ENCODE measurements at places on chromosomes 4 and X.

GRCh38 chr4:157824021-157824420, 348.8 kb downstream of the GASK1B start:
- DNase-seq, result no peak

- no peak for DNase-seq
These were observed 159.1 kb upstream of the PITX2 start for GRCh38 chr4:110781944-110782343.

DNA sequence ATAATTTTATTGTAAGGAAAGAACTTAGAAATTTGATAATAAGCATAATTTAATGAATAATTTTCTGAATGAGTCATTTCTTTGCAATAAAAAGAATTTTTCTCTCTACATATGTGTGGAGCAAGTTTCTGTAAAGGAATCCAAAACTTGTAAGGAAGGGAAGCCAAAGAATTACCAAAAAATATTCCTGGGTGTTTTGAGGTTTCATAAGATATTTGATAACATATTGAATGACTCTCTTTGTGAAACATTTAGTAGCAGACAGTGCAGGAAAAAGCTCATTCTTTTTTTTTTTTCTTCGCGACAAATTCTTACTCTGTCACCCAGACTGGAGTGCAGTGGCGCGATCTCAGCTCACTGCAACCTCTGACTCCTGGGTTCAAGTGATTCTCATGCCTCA, 469.0 kb upstream of the MAGEB2 start:
- DNase-seq, result no peak

GRCh38 chrX:153459986-153460385, 10.4 kb downstream of the HAUS7 start:
- no peak for DNase-seq

DNA sequence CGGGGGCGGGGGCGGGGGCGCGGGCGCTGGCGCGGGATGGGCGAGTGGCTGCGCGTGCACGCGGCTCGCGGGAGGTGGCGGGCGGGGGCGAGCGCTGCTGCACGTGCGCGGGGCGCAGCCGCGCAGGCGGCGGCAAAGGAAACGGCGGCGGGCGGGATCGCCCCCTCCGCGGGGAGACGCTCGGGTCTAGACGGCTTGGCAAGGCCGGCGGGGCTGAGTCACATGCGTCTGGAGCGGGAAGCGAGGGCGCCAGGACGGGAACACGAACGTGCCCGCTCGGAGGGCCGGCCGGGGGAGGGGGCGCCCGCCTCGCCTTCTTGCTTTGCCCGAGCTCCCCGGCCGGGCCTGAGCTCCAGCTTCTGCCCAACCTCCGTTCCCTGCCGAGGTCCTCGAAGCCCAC, 4.3 kb upstream of the HAUS7 start:
- no peak for DNase-seq

- DNase-seq, result no peak
These were observed 235.1 kb upstream of the CPEB2 start for GRCh38 chr4:14767142-14767541.

DNA sequence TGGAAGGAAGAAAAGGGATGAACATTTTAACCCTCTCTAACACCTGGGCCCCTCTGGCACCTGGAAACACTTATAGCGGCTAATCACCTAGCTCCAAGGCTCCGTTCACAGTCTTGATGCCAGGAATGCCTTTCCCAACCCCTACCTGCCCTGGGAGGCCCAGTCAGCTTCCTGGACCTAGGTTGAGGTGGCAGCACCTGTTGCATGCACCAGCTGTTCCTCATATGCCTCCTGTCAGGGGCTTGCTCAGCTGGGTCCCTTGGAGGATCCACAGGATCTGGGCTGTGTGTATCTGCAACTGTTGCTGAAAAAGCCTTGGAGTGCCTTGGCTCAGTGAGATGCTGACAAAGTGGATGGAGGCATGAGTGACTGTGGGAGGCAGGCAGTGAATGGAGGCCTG, 4.4 kb downstream of the CFP start:
- no peak for DNase-seq

DNA sequence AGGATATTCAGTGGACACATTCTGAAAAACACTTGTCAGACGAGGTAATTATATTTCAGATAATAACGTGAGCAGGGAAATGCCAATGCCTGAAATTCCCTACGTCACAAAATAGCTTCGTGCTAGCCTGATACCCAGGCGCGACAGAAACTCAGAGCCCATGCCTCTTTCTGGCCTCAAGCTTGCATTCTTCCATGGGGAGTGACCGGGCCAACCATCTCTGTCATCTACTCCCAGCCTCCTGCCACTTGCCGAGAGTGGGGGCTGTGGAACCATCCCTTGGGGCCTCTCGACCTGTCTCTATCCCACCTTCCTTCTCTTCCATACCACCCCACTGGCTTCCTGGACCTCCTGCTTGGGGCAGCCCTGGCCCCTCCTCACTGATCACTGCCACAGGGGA, 34.5 kb upstream of the CDKN2AIP start:
- DNase-seq, result no peak

- no peak for DNase-seq
These were observed 81.1 kb downstream of the DLG3 start for GRCh38 chrX:70525733-70526132.

GRCh38 chrX:17737986-17738713, 857 bp downstream of the SCML1 start:
- DNase-seq, result no peak

GRCh38 chrX:16643176-16643575, 6.8 kb upstream of the S100G start:
- no peak for DNase-seq

- no peak for DNase-seq
These were observed 659.8 kb upstream of the MAGEB2 start for GRCh38 chrX:29555465-29556091.

DNA sequence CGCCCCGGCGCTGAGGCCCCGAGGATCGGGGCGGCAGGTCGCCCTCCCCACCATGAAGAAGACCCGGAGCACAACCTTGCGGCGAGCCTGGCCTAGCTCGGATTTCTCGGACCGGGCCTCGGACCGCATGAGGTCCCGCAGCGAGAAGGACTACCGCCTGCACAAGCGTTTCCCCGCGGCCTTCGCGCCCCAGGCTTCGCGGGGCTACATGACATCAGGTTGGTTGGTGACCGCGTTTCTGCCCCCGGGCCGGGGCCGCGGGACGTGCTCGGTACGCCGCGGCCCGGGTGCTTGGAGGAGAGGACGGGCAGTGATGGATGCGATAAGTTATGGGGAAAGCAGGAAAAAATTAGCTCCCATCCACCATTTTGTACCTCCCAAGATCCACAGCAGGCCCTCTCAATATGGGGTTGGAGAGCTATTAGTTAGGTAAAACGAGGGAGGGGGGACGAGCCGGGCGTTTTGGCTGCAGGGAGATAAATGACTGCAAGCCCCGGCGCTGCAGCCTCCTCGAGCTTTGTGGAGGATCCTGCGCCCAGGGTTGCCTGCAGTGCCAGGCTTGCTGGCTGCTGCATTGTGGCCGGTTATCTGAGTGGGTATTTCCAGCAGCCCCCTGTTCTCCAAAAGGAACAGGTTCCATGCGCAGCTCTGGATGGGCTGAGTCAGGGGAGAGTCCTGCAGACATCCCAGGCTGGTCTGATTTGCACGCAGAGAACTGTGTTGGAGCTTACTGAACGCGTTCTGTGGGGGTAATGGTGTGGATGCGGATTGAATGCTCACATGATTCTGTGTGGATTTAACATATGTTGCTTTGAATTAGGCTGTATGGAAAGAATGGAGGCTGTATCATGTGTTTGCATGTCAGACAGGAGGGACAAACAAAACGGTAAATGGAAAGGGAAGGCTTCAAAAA, 1.9 kb downstream of the STOX2 start:
- DNase-seq, result no peak

GRCh38 chrX:123340696-123341095, 156.6 kb downstream of the GRIA3 start:
- no peak for DNase-seq

- DNase-seq, result no peak
These were observed 160.3 kb upstream of the RASGEF1B start for GRCh38 chr4:81631958-81632441.

DNA sequence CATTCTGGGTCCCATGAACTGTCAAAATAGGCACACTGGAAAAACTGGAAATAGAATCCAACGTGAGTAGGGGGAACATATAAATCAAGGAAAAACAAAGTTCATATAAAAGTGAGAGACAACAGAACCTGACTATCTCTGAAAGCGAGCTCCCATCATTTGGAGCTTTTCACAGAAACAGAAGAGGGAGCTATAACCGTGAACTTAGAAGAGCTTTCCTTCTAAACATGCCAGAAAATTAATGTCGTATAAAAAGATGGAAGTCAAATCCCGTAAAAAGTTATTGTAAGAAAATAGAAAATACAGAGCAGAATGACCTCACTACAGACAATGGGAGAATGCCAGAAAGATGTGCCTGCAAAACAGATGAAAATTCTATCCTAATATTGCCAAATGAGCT, 23.9 kb upstream of the HSD17B10 start:
- DNase-seq, result no peak

DNA sequence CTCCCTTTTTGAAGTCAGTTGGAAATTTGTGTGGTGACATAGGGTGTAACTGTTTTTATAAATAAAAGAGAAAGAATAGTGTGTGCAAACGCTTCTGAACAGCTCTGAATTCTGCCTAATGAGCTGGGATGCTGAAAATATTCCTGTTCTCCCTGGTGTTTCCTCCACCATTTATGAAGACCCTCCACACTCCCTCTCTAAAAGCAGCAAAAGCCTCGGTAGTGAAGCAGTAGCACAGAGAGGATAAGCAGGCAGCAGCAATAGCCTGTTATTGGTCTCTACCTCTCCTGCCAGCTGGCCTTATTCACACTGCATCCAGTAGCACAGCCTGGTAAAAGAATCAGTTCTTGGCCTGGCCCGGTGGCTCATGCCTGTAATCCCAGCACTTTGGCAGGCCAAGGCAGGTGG, 406.1 kb downstream of the IQCM start:
- no peak for DNase-seq

DNA sequence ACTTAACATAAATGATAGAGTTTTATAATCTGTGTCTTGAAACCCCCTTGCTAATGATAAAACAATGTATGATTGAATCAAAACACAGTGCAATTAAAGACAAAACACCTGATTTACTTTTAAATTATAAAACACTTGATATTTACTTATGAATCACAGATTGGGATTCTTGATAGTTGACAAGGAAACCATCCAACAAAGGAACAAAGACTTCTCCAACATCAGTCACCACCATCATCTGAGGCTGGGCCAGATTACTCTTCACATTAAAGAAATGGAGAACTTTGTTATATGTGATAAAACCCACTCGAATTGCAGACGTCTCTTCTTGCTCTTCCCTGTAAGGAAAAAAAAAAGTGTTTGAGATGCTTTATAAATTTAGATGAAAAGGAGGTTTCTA, 67.4 kb downstream of the METTL14 start:
- no peak for DNase-seq

DNA sequence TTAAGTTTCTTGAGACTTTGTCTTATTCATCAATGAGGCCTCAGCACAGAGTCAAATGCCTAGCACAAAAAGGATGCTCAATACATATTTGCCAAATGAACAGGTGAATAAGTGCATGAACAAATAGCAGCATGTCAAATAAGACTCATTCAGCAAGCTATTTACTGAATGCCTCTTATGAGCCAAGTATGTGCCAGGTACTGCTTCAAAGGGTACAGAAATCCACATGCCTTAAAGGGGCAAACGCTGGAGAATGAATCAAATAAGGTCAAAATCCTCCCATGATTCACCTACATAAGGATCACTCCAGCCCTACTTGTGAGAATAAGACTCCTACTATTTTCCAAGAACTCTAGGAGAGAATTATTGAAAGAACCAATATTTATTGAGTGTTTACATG, 260.2 kb upstream of the CPEB2 start:
- DNase-seq, result no peak
